ENCODE measurements at places on chromosomes 3 and 15. TPM values are rescaled to one million over a fixed set of nuclear protein-coding genes. Genes with fewer than 3 reads are reported as not detected.

GRCh38 chr3:132972333-132972732 is 65.9 kb upstream of the TMEM108 start:
- DNase-seq, result no peak

- no peak for DNase-seq
Observed at GRCh38 chr3:134517791-134518190, 31.9 kb downstream of the CEP63 start.

DNA sequence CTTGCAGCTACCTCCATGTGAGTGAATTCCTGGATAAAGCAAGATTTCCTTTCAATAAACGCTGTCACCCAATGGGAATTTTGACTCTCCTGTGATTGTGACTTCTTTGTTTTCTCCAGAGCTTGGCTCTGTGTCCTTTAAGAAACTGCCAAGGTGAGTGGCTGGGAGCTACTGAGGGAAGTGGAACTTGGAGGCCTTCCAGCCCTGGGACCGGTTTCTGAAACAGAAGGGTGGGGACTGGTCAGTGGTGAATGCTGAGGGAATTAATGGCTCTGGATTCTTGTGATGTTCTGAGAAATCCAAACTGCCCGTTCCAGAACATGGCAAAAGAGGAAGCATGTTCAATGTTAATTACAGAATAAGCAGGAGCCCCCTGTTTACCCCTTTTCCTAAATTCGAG is 41.1 kb upstream of the MYZAP start:
- DNase-seq, result no peak

DNA sequence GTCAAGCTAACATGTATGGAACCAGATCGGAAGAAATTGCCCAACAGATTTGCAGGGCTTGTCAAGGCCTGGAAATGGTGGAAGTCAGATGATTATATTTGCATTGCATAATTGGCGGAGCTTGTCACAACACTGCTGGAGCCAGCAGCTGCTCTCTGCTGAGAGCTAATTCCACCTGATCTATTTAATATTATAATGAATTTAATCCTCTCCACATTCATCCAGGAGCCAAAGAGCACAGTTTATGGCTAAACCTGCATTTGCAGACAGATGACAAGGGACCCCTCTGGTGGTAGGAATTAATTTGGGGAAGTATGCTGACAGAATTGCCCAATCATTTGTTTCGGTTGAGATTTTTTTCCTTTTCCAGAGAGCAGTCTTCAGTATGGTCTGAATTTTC is 730.2 kb downstream of the TUSC7 start:
- no peak for DNase-seq

- DNase-seq, result no peak
Observed at GRCh38 chr3:12399226-12399625, 85.1 kb upstream of the TSEN2 start.

- DNase-seq, result no peak
Observed at GRCh38 chr3:52537726-52538421, 1.5 kb downstream of the UQCC5 start.

GRCh38 chr15:80452166-80452565 is 48.0 kb downstream of the ARNT2 start:
- DNase-seq, result no peak

- no peak for DNase-seq
Observed at GRCh38 chr15:63198371-63199250, 9.2 kb downstream of the RAB8B start.

GRCh38 chr15:31782016-31782783 is 248.1 kb upstream of the CHRNA7 start:
- no peak for DNase-seq

- DNase-seq, result no peak
Observed at GRCh38 chr3:113831103-113831355, 7.6 kb upstream of the GRAMD1C start.

DNA sequence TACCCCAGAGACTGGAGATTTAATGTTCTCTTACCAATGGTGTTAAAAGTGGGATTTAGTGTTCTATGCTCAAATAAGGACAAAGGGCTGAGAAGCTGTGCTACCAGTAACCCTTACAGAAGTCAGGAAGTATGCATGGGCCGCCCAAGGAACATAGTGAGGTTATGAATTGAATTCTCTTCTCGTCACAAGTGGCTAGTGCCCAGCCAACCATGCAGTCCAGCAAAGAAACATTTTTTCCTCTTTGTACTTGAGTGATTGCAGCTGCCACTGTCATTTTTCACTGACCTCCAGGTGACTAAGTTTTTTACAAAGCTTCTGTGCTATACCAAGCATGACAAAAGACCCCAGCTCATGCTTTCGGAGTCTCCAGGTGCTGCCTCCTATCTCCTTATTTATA is 110.6 kb upstream of the DCBLD2 start:
- no peak for DNase-seq

DNA sequence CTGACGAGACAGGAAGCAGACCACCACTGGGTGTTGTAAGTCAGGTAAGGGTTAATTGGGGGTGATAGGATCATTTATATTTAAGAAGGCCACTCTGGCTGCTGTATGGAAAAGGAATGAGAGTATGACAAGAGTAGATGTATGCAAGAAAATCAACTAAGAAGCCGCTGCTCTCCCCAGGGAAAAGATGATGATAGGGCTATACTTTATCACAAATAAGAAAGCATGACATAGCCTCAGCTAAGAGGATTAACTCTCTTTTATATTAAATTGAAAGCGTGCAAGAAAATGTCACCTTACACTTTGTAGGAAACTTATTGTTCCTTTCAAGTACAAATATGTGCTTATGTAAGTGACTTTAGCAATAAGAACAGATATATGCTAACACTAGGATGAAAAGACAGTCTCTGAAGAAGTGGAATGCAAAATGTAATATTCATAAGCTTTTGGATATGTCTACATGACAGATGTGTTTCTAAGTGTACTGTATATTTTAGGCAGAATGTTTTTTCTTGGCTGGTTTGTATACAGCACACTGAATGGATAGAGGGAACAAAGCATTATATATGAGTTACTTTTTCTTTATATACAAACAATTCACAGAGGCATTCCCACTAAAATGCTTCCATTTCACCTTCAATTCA is 8.7 kb upstream of the NDUFB4 start:
- no peak for DNase-seq

GRCh38 chr3:126781406-126781805 is 77.4 kb downstream of the CHCHD6 start:
- DNase-seq, result no peak

DNA sequence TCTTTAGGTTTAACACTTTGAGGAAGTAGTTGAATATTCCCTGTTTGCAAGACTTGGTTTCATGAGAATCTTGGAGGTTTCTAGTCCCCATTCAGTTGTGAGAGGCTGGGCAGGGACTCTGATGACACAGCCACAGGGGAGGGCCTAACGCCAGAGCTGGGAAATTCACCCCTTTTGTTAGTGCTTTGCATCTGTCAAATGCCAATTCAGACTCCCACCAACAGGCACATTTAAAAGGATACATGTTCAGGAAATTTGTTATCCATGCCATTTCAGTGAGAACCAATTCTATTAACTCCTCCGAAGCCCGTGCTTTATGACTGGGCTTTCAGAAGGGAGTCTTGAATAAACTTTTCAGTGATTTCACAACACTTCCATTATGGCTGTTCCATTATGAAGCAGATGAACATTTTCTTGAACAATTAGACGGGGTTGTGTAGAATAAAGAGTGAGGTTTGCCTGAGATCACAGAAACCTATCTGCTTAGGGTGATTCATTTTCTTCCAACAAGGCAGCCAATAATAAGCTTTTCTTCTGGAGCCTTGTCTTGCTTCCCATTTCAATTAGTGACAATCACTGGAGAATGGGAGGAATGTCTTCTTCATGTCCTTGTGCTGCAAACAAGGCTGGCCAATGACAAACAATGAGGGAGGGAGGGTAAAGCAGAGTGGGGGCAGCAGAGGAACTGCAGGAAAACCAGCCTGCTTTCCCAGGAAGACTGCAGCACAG is 90.6 kb downstream of the SOX14 start:
- no peak for DNase-seq

- no peak for DNase-seq
Observed at GRCh38 chr3:169390271-169390670, 273.2 kb downstream of the MECOM start.

DNA sequence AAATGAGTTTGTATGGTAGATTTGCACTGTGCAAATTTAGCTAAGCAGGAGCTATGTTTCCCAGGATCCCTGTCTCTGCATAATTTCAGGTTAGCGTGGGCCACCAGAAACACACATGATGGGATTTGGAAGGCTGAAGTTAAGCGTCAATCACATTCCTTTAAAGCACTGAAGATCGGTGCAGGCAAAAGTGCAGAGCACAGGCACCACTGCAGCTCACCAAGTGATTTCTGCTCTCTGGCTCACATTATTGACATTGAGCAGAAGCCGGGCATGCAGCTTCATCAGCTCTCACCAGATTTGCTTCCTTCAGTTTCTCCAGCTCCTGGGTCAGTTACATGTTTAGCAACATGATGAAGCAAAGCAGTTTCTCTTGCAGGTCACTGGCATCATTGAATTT is 256.4 kb upstream of the TGFBR2 start:
- DNase-seq, result no peak

GRCh38 chr3:98763076-98763475 is at the start of gene ST3GAL6:
TSS of gene ST3GAL6 (plus strand) at chr3:98763340. CDS start at chr3:98768441, 5,101 bp downstream.
- DNase-seq, result peak; percentile 43

- no peak for DNase-seq
Observed at GRCh38 chr15:70584838-70585706, 178.3 kb downstream of the UACA start.

GRCh38 chr3:72141264-72141663 is 356.3 kb upstream of the PROK2 start:
- no peak for DNase-seq

DNA sequence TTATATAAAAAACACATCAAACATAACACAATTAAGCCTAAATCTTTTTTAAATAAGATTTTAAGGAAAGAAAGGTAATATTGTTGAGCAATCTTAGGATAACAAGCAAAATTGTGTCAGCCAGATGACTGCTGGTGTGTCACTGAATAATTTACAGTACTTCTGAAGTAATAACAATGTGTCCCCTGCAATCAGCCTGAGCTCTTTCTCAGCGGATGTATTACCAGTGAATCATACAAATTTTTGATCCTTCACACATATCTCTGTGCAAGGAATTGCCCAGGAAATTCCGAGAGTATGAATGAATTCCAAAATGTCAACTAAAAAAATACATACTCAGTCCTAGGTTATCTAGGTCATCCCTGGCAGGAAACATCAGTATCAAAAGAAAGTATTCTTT is 76.6 kb upstream of the PTX3 start:
- no peak for DNase-seq

Gene SAMD7
- not detected for total RNA-seq

Gene SMCO1
- not detected for total RNA-seq

Gene FRMD4B
- 27.8 TPM for total RNA-seq

Gene TM4SF4
- not detected for total RNA-seq

Gene RBPMS2
- 4.9 TPM for total RNA-seq
